ENCODE measurements at places on chromosomes 12 and 14.
A peak's percentile ranks its signal among the peaks of the same experiment; 100 is the strongest.

GRCh38 chr12:23415180-23415579 is 534.3 kb downstream of the SOX5 start:
- DNase-seq: no peak

GRCh38 chr12:112303799-112304198 is 78.4 kb downstream of the HECTD4 start:
- no peak for DNase-seq

- DNase-seq: peak; percentile 39
Observed at GRCh38 chr12:26767865-26768264, 65.1 kb downstream of the ITPR2 start.

DNA sequence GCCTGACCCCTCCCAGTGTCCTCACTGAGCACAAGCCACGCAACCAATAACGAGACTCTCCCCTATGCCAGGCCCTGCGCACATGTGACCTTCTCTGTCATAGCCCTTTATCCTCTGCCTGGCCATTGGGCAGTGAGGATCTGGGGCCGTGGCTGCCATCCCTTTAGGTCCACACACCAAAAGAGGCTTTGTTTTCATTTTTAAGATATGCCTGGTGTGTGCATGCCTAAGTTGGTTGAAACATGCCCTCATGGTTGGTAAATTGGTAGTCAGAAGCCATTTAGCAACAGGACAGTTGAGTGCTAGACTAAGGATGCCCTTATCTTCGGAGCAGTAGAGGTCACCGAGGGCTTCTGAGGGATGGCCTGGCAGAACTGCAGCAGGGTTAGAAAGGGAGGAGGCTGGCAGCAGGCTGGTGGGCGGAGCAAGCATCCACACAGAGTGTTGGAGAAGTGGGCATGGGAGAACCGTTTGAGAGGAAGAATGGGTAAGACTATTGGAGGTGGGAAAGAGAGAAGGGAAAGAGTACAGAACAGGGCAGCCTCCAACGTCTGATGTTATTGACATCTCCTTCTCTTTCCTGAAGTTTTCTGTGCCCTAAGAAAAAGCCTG is 75.1 kb downstream of the SLC24A4 start:
- DNase-seq: no peak

GRCh38 chr12:96053476-96054243 is 18.3 kb upstream of the LTA4H start:
- peak; percentile 77 for DNase-seq

GRCh38 chr14:26984311-26985177 is 386.7 kb upstream of the NOVA1 start:
- DNase-seq: peak; percentile 38
